ENCODE measurements at places on chromosomes 1 and 21.

DNA sequence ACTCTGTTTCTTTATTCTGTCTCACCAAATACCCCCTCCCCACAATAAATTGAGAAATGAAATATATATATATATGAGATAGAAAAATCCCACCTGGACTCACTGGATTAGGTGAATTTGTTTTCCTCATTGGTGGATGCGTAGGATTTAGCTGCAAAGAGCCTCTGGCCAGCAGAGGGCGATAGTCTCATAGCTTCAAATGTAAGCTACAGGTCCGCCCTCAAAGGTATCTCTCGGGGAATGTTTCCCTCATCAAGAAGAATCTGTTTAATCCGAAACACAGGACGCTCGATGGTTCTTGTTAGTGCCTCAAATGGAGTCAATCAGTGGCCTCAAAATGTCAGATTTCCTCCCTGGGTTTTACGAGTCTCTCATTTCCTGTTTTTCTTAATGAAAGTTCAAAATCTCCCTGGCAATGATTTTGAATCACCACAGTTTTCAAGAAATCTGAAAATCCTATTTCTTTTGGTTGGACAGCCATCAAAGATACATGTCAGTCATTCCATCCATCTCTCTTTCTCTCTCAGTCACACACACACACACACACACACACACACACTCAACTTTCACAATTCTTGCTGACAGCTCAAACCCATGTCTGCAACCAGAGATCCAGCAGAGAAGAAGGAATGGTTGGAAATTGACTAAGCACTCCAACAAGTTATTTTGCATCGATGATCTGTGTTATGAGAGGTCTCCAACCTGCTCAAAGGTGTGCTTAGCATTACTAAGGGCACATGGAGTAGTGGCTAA lies 13.9 kb upstream of the CAMK1G start:
- peak; percentile 77 for DNase-seq

GRCh38 chr1:206058927-206059292 lies 5.9 kb downstream of the RHEX start:
- no peak for DNase-seq

DNA sequence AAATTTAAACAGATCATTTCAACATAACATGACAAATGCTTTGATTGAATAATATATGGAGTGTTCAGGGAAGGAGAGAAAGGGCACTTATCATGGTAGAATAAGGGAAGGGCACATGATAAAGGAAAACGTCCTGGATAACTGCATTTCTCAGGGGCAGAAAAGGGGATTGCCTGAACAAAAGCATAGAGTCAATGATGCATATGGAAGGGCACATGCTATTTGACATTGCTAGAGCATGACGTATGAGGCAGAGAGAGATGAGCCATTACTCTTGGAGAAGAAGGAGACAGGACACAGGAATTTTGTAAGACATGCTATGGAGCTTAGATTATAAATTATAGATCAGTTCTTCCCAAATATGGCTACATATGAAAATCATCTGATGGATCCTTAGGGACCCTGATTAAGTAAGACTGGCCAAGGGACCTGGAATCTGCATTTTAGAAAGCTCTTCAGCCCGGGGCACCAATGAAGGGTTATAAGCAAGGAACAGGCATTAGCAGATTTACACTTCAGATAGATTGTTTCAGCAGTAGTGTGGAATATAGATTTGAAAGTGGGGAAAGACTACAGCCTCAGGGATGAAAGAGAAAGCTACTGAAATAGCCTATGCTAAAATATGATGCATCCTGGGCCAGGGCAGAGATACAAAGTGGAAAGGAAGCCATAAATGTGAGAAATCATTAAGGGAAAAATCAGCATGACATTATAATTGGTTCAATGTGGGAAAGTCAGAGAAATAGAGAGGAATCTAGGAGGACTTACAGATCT lies 21.3 kb downstream of the FMO2 start:
- no peak for DNase-seq

GRCh38 chr1:77739235-77739634 lies 20.4 kb downstream of the USP33 start:
- DNase-seq, result no peak

DNA sequence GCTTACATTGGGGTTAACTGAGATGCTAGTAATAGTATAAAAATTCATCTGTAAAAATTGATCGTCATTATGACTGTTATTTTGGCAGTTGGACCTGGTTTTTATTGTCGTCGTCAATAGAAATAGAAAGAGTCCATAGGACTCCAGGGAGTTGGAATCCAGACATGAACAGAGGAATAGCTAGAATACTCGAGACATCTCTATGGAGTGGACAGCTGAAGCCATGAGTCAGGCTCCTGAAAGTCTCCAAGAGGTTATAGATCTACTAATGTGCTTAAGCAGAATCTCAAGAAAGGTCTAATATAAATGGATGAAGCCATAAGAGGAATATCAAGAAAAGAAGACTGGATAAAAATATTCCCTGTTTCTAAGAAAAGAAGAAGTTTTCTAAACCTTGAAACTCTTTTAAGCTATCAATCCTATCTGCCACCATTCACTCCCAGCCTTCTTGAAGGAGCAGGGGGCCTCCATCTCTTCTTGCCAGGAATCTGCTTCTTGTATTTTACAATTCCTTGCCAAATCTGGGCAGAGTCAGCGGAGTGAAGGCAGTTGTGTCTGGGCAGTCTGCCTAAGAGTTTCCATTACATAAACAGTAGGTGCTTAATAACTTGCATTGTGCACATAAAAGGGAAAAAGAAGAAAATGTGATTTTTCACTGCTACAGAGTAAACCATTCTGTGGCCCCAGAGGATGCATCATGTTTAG lies 163.3 kb downstream of the ST6GALNAC5 start:
- DNase-seq, result no peak
